CD4-positive, alpha-beta T cell treated with Interleukin-21 for 1 hour (primary cell): ENCODE measurements at places on chromosomes 5 and 9.

DNA sequence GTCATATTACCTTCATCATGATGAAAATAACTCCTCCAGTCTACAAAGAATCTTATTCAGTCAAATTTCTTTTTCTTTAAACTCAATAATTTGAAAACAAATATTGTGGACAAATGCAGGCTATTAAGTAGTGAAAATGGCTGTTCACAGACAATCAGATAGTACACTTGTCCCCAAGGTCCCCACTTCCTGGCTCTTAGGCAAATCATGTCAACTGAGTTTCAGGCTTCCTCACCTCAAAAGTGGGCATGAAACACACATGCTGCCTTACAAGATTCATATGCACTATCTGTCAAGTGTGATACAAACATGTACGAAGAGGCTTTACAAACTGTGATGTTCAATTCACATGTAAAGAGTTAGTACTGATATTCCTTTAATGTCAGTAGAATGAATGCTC lies 385.2 kb upstream of the SEMA6A start:
- no peak for DNase-seq

- no peak for DNase-seq
Observed at GRCh38 chr5:133344266-133344665, 268.1 kb downstream of the FSTL4 start.

- DNase-seq, result no peak
Observed at GRCh38 chr9:87751868-87752267, 25.9 kb downstream of the CTSL start.

DNA sequence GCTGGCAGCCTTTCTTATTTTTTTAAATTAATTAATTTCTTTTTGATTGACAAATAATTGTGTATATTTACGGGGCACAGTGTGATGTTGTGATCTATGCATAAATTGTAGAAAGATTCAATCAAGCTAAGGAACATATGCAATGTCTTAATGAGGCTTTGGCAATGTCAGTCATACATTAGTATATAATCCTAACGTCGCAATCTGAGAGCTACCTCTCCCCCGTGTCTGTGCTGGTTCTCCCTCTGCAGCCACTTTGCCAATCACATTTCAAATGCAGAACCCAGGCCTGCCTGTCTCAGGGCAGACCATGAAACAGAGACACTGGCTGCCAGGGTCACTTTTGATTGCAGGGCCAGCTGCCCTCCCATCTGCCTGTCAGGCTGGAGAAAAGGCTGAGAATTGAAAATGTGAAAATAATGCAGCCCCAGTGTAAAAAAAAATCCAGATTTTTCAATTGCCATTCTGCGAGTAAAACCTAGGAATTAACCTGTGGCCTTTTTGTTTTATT lies 56.3 kb downstream of the SLC24A2 start:
- no peak for DNase-seq

DNA sequence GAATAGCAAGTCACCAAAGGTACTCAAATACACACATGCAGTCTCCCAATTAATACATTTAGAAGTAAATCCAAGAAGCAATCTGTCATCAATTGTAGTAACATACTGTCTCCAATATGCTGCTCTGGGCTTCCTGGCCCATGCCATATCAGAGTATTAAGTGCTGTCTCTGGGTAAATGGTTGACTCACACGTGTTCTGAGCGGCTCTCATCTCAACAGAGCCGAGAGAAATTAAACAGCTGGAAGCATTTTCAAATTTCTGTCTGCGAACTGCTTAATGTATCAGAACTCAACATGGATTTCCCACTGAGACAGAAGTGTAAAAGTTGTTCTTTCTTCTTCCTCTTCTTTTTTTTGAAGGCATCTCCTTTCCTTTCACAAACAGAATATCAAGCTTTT lies 247.3 kb upstream of the TAS2R1 start:
- no peak for DNase-seq

DNA sequence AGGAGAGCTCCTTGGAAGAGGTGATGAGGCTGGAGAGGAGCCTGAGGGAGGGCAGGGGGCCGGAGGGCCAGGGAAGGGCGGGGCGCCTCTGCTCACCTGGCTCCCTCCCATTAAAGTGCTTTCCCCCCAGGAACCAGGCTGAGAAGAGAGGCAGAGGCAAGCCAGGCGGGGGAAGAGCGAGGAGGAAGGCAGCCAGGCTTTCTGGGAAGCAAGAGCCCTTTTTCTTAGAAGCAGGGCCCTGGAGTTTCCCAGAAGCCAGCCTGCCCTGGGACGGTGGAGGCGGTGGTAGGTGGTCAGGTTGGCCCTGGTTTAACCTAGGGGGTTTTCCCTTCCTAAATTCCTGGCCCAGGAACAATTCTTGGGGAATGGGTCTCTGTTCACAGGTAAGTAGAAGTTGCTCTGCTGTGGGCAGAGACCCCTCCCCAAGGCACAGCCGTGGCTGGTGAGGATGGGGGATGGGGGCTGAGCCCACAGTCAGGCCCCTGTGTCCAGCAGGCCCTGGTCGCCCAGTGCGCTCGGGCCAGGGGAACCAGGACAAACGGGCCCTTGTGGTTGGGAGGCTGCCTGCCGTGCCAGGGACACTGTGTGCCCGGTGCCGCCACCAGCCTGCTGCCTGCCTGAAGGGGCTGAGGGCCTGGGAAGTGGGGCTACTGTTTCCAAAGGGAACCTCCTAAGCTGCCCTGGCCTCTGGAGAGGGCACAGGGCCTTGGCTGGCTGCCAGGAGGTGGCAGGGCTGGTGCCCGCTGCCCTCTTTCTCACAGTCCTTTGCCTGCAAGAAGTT lies 16.6 kb upstream of the RALGDS start:
- DNase-seq, result peak; percentile 43

DNA sequence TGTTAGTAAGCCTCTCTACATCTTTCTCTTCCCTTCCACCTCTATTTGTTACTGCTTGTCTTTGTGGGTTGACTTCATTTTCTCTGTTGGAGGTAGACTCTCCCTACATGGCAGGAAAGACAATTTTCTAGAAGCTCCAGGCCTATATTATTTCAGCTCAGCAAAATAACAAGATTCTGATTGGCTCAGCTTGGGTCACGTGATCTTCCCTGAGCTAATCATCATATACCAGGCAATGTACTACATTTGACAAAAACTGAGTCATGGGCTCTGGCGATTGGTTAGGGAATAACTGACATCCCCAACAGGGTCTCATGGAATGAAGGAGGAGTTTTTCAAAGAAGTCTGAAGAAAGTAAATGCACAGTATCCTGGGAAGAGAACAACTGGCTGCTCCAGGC lies 65.6 kb upstream of the NR3C1 start:
- DNase-seq, result no peak

DNA sequence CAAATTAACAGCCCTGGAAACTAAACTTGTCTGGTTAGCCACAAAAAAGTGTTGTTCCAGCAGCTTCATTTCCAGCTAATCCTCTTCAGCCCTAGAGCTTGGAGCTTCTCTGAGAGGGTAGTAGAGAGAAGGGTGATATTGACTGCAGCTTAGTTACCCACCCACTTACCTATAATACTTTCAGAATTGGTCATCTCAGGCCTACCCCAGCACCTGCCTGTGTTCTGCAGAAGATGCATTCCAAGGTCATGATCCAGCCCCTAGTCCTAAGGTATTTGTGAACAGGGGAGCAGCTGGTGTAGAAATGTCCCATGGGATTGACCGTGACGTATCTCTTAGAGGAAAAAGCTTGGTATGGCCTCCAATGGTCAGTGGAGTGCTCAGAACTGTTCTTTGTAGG lies 289.0 kb downstream of the NR3C1 start:
- no peak for DNase-seq

DNA sequence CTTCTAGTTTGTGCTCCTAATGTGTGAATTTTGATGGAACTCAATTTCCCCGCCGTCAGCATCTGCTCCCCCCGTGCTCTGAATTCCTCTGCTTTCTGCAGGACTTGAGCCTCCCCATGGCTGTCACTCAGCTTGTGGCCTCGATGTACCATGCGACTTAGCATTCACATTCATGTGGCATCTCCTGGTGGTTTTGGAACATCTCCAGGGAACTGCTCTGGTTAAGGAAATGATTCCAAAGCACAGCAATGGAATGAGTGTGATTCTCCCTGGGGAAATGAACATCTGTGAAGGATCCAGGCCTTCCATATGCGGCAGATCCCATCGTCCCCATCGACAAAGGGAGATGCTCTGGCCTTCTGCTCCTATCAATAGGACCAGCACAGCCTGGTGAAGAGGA lies 119.0 kb downstream of the ENTREP1 start:
- DNase-seq, result no peak

DNA sequence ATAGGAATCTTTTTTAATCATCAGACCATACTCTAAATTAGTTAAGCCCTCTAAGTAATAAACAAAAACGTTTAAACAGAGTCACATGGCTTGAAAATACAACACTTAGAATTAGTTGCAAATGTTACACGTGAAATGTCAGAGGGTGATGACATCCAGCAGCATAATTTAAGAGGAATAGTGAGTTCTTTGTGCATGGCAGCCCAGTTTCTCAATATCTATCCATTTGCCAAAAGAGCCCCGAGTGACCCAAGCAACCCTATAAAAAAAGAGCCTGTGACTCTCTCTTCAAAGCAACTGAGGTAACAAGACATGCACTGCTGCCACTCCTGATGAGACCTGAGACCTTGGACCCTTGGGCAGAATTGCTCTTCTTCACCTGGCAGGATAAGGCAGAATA lies 96.9 kb upstream of the RASA1 start:
- DNase-seq, result no peak

DNA sequence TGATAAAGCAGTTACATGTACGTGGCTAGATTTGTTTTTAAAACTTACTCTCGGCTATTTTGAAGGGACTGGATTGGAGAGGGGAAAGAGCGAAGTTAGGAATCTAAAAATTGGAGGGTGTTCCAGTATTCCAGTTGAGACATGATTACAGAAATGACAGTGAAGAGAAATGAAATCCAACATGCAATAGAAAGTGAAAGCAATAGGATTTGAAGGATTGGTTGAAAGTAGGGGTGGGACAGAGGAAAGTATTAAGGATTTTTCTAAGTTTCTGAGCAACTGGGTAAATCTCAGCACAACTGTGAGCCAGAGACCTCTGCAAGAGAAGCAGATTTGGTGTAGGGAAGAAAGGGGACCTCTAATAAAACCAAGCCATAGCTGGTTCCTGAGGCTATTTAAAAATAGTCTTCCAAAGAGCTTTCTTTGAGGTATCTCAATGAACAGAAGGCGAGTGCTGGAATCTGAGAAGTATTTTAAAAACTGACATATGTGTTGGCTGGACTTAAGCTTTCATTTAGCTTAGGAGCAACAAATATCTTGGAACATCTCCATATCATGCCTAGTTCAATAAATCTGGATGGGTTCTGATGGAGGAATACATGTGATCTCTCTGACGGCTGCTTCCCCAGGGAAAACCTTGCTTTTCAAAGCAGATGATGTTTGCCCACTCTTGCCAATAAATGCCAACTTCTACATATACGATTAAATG lies 110.4 kb upstream of the IFNK start:
- DNase-seq, result no peak

- DNase-seq, result no peak
Observed at GRCh38 chr9:84875193-84875592, 205.7 kb downstream of the NTRK2 start.
